ENCODE measurements at places on chromosomes 11 and 22.

- peak; percentile 64 for DNase-seq
Measured at GRCh38 chr22:46058091-46058420, 81.1 kb upstream of the WNT7B start.

- peak; percentile 68 for DNase-seq
Measured at GRCh38 chr11:114057147-114057546, 2.4 kb upstream of the ZBTB16 start.

- no peak for DNase-seq
Measured at GRCh38 chr22:45781459-45781858, 109.8 kb downstream of the ATXN10 start.

GRCh38 chr22:33124471-33124870, 66.3 kb upstream of the SYN3 start:
- no peak for DNase-seq

DNA sequence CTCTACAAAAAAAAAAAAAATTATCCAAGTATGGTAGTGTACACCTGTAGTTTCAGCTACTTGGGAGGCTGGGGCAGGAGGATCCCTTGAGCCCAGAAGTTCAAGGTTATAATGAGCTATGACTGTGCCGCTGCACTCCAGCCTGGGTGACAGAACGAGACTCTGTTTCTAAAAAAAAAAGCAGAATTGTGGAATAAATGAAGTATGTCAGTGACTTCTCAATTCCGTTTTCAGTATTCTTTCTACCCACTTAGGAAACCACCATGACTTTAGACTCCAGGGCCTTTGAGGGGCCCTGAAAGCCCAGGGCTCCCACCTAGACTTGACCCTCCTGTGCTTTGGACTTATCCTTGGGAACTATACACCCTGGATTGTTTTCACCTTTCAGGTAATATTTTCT, 6.5 kb upstream of the NUP160 start:
- no peak for DNase-seq

- no peak for DNase-seq
Measured at GRCh38 chr11:103378931-103379330, 269.7 kb downstream of the DYNC2H1 start.

GRCh38 chr22:49306632-49307480, 520.8 kb downstream of the BRD1 start:
- no peak for DNase-seq

GRCh38 chr11:76796511-76797198, 13.5 kb downstream of the TSKU start:
- no peak for DNase-seq
